Muscle of arm (tissue), 14 donors: ENCODE measurements at places on chromosomes 4 and X. TPM values are rescaled to one million over a fixed set of nuclear protein-coding genes. Genes with fewer than 3 reads are reported as not detected.

Gene HS3ST1
- polyA plus RNA-seq: 0.05 TPM

Gene TMEM131L
- not detected for polyA plus RNA-seq

DNA sequence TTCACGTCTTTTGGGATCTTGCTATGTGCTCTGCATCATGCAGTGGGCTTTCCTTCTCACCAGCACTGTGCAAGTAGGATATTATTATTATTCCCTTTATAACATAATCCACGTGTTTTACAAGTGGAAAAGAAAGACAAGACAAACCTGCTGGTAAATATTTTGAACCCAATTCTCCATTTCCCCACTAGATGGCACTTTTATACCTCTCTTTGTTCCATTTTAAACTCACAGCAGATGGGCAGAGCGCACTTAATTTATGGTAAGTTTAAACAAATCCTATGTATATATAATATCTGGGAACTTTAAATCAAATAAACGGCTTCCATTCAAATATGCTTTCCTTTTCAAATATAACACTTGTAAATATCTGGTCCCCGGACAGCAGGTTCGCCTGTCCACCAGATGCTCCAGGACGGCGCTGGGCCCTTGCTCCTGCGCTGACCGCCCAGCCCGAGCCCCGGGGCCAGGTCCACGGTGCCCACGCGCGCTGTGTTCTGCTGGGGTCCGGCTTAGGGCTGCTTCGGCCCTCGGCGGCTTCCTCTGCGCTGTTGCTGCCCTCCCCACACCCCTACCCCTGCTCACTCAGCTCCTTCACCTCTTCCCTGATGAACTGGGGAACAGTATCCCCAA is 31.1 kb downstream of the F11 start:
- peak; percentile 63 for DNase-seq

GRCh38 chrX:1581132-1581531 is 10.3 kb upstream of the AKAP17A start:
- no peak for DNase-seq

DNA sequence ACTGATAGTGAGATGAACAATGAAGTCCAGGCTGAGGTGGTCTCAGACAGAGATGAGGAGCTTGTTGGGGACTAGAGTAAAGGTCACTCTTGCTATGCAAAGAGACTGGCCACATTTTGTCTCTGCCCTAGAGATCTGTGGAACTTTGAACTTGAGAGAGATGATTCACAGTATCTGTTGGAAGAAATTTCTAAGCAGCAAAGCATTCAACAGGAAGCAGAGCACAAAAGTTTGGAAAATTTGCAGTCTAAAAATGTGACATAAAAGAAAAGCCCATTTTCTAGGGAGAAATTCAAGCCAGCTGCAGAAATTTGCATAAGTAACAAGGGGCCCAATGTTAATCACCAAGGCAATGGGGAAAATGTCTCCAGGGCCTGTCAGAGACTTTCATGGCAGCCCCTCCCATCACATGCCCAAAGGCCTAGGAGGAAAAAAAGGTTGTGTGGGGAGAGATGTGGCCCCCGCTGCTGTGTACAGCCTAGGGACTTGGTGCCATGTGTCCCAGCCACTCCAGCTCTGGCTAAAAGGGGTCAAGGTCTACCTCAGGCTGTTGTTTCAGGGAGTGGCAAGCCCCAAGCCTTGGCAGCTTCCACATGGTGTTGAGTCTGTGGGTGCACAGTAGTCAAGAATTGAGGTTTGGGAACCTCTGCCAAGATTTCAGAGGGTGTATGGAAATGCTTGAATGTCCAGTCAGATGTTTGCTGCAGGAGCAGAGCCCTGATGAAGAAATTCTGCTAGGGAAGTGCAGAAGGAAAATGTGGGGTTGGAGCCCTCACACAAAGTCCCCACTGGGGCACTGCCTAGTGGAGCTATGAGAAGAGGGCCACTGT is 262.8 kb downstream of the DKK2 start:
- no peak for DNase-seq

DNA sequence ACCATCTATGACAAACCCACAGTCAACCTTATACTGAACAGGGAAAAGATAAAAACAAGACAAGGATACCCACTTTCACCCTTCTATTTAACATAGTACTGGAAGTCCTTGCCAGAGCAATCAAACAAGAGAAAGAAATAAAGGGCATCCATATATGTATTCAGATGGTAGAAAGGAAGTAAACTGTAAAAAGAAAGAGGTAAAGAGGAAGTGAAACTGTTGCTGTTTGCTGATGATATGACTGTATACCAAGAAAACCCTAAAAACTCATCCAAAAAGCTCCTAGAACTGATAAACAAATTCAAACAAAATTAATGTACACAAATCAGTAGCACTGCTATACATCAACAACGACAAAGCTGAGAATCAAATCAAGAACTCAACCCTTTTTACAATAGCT is 538.7 kb upstream of the PABPC4L start:
- DNase-seq: no peak

DNA sequence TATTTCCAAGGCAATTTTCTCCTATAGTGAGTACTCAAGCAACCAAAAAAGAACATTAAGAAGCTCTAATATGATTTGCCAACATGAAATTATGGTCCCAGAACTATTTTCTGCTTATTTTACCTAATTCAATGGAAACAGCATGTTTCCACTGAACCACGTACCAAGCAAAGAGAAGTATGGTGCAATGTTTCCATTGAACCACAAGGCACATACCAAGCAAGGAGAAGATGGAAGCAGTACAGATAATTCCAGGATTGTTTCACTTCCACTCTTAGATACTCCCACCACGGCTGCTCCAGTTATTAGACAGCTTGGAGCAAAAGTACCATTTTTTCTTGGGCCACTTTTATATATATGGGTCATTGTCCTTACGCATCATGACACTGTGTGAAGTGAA is 164.9 kb downstream of the RNF150 start:
- DNase-seq: no peak

DNA sequence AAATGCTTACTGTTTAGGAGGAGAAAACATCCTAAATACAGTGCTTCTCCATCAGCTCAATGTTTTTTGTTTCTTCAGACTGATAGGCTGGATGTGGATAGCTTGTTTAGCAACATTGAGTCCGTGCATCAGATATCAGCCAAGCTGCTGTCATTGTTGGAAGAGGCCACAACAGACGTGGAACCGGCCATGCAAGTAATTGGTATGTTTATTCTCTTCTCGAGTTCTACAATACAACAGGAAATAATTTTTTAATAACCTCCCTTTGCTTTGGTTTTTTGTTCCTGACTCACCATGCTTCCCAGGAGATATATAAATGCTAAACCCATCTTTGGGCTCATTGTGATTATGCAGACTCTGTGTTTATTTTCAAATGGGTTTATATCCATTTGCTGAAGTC is 60.9 kb downstream of the ARHGEF38 start:
- no peak for DNase-seq

DNA sequence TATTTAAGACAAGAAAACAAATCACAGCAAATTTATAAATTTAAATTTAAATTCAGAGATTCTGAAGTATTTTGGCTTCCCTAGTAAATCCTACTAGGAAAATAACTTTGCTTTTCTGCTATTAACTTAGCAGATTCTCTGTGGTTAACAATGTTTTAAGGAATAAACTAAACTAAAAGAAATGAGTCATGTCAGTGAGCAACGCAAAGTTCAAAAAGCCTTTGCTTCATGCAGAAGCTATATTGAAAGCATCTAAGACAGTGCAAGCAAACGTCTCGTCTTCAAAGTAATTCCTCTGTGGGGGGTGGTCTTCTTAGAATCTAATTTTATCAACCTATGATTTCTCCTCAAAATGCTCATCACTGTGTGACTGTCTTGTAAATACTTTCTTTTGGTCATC is 30.1 kb downstream of the GABRB1 start:
- no peak for DNase-seq

DNA sequence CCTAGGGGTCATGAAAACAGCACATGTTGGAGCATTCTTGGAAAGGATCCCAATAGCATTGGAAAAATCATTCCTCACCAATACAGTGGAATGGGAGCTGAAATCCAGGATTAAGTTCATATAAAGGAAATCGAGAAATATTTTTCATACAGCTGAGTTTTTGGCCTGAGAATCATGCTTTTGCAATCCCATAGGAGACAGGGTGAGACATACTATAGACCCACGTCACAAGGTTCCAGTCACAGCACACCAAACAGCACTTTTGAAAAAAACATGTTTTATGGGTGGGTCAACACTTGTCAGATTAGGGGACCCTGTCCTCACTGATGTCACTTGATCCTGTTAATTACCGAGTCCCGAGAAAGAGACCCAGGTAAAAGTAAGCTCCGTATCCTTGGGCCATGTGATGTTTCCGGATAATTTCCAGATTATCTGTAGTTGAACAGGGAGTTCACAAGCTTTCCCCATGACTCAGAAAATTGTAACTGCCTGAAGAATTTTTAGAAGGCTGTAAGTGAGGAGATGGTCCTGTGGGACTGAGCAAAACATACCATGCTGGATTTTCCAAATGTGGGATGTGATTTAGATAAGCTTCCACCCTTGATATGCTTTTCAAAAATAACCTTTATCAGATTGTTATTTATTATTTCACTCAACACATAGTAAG is 80.9 kb upstream of the TLR3 start:
- no peak for DNase-seq

GRCh38 chr4:8171984-8172924 is 13.6 kb upstream of the ABLIM2 start:
- DNase-seq: no peak

DNA sequence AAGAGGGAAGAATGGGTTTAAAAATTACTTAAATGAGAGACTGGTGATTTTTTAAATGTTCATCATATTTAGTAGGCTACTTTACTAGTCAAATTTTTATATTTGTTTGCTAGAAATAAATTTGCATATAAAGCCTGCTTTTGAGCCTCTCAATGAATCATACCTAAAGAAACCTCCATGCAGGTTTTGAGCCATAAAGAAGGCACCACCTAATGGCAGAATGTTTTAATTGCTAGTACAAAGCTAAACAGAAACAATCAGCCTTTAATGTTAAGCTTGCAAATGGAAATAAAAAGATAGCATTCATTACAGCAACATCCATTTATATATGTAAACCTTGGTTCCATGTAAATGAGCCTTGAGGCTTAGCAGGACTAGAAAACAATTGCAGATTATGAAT is 989.7 kb downstream of the CCSER1 start:
- DNase-seq: no peak

DNA sequence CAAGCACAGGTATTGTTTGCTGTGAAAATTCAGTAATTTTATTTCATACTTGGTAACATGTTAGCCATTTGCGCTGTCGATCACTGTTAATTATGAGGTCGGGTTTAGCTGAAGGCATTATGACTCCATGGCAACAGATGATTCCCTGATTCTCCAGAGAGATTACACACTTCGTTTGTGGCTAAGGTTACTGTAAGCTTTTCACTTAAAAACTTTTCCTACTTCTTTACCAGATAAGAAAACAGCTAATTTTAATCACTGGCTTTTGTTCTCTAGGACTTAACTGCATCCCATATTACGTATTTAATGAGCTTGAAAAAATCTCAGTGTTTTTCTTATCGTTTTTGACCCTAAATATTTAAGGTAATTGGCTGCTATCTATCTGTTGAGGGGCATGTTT is 2.1 kb downstream of the GSTCD start:
- DNase-seq: no peak

- DNase-seq: no peak
These were observed 159.0 kb downstream of the DCLK2 start for GRCh38 chr4:150237110-150237872.

DNA sequence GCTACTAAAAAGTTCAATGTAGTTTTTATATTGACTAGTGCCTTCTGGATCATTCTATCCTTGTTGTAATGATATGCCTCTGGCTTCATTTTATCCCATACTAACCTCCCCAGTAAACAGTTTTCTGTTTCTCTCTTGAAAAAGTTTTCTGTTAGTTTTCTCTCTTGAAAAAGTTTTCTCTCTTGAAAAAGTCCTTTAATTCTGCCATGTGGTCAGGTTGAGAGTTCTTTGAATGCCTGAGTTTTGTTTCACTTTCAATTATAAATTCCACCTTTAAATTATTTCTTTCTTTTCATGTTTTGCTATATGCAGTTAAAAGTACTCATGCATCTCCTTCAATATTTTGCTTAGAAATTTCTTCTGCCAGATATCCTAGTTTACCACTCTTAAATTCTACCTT is 1139.6 kb downstream of the STPG2 start:
- no peak for DNase-seq

DNA sequence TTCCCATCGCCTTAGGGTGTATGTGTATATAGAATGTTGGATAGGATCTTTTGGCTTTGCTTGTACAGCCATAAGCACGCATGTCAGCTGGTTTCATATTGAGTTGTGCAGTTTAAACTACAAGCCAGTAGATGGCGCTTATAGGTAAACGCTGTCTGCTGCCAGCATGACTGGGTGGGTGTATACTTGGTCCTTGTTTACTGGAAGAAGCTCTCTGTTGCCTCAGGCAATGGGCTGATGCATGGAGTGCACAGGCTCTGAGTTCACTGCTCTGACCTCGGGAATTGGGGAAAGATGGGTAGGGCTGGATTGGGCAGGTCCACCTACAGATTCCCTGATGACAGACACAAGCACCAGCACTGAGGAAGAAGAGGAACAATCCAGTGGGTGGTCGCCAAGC is 831.5 kb downstream of the STIM2 start:
- no peak for DNase-seq

DNA sequence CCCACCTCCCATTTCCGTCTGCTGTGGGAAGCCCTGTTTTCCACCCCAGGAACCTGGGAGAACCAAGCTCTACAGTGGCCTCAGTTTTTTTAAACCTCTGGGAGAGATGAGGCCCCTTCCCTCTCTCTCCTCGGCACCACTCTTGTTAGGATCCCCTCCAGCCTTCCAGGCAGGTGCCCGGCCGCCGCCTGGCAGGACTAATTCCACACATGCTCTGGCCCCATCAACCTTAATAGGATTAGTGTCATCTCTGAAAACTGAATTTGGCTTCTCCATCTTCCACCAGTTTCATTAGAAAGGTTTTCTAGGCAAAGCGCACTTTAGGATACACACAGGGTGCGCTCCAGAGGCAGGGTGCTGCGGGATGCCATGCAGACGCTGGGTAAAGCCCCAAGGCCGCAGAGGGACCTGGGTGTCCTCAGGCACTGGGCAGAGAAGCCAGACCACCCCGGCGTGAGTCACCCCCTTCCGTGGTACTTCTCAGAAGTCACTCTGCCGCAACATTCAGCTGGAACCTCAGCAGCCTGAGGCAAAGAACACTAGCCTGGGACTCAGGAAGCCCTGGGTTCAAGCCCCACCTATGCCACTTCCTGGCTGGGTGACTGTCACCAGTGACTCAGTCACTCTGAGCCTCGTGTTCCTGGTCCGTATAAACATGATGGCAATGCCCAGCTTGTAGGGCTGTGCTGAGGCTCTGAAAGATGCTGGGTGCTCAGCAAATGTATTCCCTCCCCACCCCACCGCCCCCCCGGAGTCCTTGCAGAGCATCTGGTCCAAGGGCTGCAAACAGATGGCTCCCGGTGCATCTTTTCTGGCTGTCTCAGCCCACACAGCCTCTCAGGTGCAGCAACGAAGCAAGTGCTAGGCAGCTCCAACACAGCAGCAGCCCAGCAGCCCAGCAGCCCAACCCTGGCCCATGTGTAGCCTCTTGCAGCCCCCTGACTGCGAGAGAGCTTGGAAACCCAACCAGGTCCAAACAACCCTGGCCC is 29.1 kb downstream of the PPP2R2C start:
- no peak for DNase-seq
